Heart left ventricle (tissue), 16 donors: ENCODE measurements at places on chromosomes 2 and 18. TPM values are rescaled to one million over a fixed set of nuclear protein-coding genes. Genes with fewer than 3 reads are reported as not detected.

- DNase-seq = no peak
Measured at GRCh38 chr2:189951791-189952535, 110.6 kb downstream of the MSTN start.

Gene C2orf49
- 15.6 TPM for total RNA-seq

DNA sequence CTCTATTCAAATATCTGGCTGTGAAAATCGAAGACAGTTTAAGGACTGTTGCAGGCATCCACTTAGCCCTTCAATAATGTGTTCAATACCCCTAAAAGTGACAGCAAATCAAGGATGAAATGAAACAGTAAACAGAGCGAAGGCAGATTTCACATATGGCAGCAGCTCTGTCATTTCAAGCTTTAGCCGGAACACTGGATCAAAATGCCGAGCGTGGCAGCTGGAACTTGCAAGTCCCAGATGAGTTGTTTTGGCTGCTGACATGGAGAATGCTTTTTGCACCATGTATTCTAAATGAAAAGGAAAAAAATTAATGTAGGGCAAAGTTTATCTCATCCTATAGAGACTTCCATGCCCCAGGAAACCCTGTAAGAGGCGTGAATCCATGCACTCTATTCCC lies 18.0 kb downstream of the LRRC30 start:
- no peak for DNase-seq

DNA sequence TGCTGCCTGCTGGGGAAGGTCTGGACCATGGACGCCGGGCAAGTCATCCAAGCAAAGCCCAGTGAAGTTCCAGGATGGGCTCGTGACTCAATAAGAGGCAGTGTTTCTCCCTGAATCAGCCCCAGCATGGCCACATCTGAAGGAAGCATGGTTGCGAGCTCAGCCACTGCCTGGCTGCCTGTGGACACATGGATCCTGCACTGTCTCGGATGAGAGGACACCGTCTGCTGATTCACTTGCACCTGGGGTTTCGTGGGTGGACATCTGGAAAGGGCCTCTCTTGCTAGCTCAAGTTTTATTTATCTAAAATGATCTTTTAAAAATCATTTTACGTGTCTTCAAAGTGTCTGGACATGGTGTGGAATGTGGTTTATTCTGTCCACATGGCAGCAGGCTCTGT lies 224.8 kb upstream of the FN1 start:
- DNase-seq = no peak

- no peak for DNase-seq
Measured at GRCh38 chr18:49853436-49853835, 40.1 kb upstream of the ACAA2 start.
